ENCODE measurements at places on chromosomes 7 and 10.
A peak's percentile ranks its signal among the peaks of the same experiment; 100 is the strongest.

- ATAC-seq = no peak
These were observed 146.6 kb upstream of the PDE1C start for GRCh38 chr7:32216759-32217158.

DNA sequence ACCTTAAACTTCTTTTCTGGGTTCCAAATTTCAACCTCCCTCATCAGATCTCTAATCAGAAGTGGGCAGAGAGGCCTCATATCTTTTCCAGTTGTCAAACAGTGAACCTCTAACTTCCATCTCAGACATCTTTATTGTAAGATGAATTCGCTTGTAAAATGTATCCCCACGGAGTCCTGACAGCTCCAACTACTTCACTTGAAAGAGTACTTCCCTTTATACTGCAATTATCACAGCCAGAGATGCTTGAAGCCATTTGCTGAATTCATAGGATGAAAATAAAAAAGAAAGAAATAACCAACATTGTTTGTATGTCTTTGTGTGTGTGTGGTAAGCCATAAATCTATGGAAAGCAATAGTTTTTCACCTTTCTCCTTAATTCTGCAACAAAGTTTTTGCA, 175.2 kb downstream of the GRM3 start:
- no peak for ATAC-seq

GRCh38 chr10:26448292-26448691, 10.2 kb downstream of the APBB1IP start:
- no peak for ATAC-seq

GRCh38 chr7:140479739-140480084, 407 bp upstream of the MKRN1 start:
- no peak for ATAC-seq

DNA sequence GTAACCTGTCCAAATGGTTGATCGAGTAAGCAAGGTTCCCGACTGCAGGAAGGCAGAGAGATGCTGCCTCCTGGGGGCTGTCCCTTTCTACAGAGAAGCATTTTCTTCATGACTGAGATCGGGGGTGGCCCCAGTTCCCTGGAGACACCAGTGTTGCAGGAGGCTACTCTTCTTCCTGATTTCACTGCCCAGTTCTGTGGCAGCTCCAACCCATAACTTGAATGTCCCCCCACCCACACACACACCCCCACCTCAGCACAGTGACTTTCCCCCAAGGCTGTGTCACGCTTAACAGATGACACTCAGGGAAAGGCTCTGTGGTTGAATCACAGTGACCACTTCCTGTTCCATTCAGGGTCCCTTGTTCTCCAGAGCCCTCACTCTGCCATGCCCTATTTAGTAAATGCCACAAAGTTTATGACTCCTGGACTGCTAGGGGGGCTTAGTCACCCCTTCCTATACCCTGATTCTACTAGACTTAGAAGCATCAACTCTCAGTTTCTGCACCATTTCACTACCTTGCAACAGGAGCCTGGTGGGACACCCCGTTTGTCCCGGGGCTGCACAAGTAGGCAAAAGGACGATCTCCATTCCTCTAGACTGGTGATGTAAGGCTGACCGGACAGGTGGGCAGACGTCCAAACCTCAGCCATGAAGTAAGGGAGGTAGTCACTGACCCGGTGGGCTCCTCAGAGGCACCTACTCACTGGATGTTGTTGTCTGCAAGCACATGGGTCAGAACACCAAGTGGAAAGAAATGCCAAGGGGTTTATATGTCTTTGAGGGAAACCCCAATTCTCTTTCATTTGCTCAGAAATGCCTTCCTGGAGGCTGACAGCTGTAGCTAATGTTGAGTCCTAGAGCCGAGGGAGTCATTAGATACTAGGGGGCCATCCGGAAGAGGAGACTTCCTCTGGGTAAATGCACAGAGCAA, 31.3 kb upstream of the SMC3 start:
- ATAC-seq = peak; percentile 95

DNA sequence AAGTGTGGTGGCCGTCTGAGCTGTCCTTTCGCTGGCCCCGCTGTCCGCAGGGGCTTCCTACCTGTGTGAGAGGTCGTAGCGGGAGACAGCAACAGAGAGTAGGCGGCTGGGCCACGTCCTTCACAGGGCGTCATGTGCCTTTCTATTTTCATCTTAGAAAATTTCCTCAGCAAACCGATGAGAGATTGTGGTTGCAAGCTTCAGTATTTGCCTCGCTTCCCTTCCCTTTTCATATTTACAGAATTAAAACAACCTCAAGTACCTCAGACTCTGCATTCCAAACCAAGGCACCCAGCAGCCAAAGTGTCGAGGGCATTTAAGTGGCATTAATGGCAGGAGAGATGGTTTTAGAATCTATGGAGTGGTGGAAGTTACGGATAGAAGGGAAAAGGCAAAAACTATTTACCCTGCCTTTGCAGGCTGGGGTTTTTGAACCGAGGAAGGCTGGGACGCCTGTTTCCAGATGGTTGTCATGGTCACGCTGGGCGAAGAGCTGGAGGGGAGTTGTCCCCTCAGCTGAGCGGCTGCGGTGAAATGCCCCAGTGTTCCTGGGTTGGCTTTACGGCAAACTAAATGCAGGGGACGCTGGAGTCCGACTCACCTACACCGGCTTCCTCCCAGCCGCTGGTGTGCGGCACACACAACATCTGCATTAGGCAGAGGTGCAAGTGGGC, 41.9 kb downstream of the WIPI2 start:
- ATAC-seq = peak; percentile 33

GRCh38 chr7:145050415-145050814, 214.6 kb upstream of the TPK1 start:
- no peak for ATAC-seq

GRCh38 chr10:71368643-71369042, 28.1 kb upstream of the CDH23 start:
- ATAC-seq = no peak

DNA sequence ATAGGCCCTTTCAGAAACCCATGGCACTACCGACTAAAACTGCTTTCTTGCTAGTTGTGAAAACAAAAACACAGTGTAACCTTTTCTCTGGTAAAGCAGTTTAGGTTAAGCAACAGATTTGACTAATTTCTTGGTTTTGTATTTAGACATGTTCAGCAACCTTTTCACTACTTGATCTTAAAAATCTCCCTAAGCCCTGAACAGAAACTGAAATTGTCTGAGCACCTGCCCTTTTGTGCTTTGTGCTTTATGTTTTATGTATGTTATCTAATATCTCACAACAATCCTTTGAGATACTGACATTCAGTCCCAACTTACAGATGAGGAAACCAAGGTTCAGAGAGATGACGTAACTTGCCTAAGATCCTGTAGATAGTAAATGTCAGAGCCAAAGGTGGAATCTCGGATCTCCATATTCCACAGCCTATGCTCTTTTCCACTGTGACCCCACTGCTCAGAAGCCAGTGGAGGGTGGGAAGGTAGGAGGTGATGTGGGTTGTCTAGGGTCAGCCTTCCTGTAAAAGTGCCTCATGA, 146.6 kb downstream of the LCOR start:
- peak; percentile 82 for ATAC-seq

GRCh38 chr10:77864151-77864851, 62.3 kb downstream of the DLG5 start:
- no peak for ATAC-seq
